ENCODE measurements at places on chromosomes 1 and 21.

DNA sequence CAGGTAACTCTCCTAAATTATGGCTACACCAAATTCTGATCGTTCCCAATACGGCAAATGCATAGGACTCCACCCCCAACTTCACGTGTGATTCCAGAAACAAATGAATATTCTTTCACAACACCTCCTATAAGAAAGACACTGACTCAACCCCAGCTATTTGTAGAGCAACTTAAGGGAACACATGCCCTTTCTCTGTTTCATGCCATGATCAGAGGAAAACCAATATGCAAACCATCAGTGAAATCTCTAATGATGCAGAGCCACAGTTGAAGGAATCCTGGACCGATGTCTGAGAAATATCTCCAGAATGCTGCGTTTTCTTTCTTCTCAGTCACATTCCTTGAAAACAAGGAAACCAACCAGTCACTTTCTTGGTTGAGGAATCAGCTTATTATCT, 164.2 kb upstream of the PTBP2 start:
- no peak for DNase-seq

DNA sequence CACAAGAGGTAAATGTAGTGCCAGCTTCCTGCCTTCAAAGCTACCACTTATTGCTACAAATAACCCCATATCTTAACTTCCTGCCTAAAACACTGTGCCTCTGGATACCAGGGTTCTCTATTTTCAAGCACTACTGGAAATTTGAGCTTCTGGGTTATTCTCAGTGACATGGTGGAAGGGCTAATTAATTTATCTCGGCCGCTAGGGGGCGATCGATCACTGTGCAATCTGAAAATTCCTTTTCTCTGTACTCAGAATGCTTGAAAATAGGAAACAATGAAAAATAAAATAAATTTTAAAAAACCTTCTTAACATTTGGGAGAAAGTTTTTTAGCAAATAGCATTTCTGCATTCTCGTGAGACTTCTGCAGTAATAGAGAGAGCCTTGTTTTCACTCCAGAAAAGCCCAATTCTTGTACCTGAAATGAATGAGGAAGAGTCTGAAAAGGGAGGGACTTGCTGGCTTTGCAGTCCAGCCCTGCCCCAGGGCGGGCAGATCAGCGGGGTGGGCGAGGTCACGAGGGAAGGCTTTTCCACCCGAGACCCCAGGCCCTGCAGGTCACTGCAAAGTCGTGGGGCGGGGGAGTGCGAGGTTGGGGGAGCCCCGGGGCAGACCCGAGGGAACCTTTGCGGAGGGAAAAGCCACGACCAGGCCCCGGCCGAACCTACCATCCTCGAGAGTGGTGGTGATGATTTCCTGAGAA, 276.7 kb downstream of the PCP4 start:
- peak; percentile 26 for DNase-seq

DNA sequence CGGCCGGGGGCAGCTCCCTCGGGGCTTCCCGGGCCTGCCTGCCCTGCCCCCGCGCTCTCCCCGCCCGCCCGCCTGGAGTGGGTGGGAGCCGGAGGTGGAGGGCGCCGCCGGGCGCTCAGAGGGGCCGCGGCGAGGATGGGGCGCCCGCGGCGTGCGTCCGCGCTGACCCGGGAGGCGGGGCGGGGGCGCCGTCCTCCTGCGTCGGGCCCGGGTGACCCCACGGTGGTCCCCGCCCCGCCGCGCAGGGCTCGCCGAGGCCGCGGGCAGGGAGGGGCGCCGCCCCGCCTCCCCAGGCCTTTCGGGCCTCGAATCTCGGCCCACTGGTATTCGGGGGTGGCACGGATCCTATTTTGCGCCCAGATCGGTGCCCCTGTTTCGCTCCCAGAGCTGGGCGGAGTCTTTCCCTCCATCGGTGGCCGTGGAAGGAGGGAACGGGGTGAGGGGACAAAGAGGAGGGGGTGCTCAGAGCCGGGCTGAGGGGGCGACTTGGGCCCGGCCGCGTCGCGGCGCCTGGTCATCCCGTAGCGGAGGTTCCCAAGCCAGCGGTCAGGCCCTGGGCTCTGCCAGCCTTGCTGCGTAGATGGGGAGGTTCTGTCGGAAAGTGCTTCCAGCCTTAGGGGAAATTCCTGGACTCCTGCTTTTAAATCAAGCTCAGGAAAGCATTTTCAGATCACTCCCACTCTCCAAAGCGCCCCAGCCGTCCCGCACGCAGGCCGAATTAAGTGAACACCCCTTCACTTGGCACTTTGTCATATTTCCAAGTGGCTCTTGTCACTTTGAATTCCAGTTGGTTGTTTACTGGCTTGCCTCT, 545 bp downstream of the PATJ start:
- DNase-seq = no peak

DNA sequence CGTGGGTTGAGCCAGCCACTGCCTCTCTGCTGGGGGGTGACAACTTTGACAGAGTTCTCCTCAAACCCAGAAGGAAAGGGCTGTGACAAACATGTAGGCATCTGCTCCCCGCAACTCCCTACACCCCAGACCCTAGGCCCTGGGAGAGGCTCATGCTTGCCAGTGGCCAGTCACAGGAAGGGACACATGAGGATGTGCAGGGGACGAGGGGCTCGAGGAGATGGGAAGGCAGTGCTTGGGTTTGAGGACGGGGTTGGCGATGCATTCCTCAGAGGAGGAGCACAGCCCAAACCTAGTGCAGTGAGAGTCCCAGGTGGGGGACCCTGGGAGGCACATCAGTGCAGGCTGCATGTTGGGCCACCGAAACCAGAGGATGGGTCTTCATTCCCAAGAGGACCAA, 62.1 kb downstream of the STUM start:
- no peak for DNase-seq

DNA sequence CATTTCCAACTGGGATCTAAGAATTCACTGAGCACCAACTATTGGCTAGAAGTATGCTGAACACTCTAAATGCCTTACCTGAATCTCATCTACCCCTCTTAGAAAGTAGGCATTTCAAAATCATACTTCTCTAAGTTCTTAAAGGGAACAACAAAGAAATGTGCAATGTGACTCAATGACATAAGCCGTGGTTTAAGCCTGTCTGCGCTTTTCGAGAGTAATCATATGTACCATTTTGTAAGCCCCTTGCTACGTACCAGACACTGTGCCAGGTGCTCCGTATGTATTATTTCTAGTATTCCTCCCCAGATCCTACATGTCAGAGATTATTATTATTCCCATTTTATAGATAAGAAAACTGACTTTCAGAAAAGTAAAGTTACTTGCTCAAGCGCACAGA, 454.2 kb downstream of the SETD4 start:
- no peak for DNase-seq

DNA sequence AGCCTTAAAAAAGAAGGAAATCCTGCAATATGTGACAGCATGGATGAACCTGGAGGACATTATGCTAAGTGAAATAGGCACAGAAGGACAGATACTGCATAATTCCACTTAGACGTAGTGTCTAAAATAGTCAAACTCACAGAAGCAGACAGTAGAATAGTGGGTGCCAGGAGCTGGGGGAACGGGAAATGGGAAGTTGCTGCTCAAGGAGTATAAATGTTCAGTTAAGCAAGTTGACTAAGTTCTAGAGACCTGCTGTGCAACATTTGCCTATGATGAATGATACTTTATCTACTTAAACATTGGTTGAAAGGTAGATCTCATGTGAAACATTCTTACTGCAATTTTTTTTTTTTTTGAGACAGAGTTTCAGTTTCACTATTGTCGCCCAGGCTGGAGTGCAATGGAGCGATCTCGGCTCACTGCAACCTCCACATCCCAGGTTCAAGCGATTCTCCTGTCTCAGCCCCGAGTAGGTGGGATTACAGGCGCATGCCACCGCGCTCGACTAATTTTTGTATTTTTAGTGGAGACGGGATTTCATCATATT, 197.8 kb downstream of the HIVEP3 start:
- no peak for DNase-seq

DNA sequence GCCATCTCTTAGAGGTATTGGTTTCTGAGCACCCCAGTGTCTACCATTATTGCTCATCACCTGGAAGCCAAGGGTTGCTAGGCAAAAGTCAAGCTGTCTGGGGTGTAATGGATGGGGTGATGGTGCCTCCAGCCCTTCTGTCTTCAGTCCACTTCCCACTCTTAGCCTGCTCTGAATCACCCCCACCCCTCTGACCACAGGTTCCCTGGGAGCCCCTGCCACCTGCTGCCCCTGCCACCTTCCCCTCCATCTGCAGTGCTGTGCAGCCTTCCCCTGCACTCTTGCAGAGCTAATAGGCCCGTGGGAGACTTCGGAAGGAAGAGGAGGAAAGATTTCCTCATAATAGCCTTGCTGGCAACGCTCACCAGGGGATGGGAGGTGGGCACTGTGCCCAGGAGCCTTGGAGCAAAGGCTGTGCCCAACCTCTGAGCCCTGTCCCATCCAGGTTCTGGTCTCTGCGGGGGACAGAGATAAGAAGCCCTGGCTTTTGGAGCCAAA, 35.5 kb downstream of the CAPN2 start:
- no peak for DNase-seq

DNA sequence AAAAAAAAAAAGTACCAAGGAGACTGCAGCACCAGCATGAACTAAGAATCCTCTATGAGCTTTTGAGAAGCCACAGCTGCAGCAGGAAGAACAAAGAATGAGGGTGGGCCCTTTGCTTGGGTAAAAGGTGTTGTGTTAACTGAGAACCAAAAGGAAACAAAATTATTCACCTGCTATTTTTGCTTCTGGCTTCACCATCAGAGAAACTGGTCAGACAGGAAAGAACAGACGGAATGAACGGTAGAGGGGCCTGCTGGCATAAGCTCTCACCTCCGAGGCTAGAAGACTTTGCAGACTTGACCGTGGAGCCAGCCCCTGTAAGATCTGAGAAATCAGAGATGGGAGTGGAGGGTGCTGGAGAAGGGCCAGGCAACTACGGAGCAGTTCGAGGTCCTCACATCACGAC, 27.6 kb downstream of the IL10RB start:
- DNase-seq = no peak

DNA sequence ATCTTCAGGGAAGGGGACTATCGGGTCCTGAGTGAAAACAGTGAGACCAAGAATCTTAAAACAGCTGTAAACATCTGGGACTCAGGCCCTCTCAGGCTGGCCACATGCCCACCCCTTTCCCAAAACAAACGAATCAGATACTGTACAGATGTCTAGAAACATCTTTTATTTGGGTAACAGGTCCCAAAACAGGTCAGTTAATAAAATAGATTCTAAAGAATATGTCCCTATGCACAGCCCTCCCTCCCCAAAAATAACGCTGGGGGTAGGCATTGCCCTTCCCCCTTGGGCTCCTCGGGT, 499 bp upstream of the CRTC2 start:
- DNase-seq = no peak

DNA sequence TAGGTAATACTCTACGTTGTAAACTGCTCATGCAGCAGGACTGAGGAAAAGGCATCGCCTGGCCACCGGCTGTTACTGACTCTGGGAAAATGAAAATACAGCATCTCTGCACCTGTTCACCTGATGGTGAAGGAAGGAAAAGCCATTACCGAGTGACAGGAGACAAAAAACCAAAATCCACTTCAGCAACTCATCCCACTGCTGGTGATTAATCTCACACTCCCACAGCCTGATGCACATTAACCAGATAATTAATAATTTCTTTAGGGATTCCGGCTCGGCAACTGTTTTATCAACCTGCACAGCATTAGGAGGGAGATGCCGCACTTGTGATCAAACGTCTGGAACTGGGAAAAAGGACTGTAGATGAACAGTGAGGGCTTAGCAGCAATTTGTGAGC, 183.9 kb upstream of the ESRRG start:
- DNase-seq = no peak

DNA sequence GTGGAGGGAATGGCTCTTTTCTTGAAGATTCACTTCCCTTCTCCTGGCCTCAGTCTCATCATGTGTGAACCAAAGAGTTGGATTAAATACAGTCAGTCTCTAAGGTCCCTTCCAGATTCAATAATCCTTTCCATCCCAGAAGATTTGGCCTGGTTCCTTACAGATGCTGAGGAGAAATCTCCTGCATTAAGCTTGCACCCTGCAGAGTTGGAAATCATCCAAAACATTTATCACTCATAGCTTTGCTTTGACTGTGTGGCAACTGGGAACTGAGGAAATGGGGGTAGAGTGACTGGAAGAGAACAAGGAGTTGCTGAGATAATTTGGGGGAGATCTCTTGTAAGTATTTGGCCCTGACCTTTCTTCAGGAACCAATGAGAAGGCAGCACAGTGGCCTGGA, 220.5 kb upstream of the SGIP1 start:
- no peak for DNase-seq

DNA sequence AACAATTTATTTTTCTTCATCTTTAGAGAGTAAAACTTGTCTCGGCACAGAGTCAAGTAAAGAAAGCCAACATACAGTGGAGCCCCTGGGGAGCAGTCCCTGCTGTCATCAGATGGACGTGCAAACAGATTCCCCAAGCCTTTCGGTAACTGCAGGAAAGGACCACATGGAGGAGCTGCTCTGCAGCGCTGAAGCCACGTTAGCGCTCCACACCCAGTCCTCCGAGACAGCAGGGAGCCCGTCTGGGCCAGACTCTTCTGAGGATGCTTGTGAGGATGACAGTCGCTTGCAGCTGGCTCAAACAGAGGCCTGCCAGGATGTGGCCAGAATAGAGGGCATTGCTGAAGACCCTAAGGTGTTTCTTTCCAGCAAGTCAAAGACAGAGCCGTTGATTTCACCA, 77.1 kb upstream of the SCCPDH start:
- no peak for DNase-seq

DNA sequence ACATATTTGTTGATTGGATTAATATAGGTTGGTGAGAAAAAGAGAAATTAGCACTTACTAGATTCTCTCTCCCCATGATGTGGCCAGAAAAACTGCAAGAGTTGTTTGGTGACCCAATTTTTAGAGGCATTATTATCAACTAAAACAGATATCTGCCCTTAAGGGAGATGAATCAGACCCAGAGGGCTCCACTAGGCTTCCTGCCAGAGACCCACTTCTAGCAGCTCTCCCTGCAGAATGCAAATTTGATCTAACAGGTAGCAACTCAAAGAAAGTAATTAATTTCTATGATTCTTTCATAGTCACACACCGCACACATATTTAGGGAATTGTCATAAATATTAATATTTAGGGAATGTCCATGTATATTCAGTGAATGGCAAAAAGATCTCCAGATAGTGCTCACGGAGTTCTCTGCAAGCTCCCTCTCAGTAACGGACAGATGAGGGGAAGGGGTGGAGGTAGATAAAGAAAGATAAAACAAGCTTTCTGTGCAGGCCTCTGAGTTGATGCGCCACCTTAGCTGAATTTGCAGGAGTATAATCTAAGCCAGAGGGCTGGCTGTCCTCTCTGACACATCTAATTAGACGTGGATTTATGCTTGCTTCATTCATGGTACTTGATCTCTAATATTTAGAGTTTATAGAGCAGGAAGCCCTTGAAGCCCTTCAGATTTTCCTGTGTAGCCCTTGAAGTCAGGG, 84.1 kb upstream of the CCDC190 start:
- no peak for DNase-seq

- no peak for DNase-seq
Measured at GRCh38 chr1:228429007-228429406, 12.3 kb upstream of the TRIM17 start.

- no peak for DNase-seq
Measured at GRCh38 chr1:89781494-89782126, 39.2 kb upstream of the LRRC8D start.

DNA sequence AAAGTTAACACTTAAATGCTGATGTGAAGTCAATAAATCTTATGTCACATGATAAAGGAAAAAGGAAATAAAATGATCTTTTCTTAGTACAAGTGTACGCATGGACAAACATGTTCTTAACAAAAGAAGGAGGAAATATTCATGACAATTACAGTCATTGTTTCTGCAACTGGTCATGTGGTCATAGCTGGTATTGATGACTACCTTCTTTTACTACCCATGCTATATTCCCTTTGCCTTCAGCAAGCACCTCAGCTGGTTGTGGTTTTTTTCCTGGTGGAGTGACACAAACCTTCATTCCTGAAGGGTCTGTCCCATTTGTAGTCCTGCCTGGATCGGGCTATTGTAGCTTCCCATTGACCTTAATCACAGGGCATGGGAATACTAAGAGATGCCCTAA, 23.4 kb upstream of the TSHB start:
- DNase-seq = no peak
